A549 treated with DMSO at 1 μM for 4 hours (cell line): ENCODE measurements at places on chromosomes 6 and 20. TPM values are rescaled to one million over a fixed set of nuclear protein-coding genes. Genes with fewer than 3 reads are reported as not detected.

The TRIM10 gene
- total RNA-seq: not detected in 5 replicates

The MUCL3 gene
- 0.02 to 0.05 TPM (median 0.03 TPM) in 3 of 5 replicates, not detected in the others for total RNA-seq

The LBP gene
- total RNA-seq: 0.79 to 1.5 TPM (median 1.3 TPM) in 5 replicates

The DPPA5 gene
- not detected in 5 replicates for total RNA-seq

The NHSL1 gene
- total RNA-seq: 3.6 to 4.2 TPM (median 3.9 TPM) in 5 replicates

The PNPLA1 gene
- total RNA-seq: 0.03 TPM in 1 of 5 replicates, not detected in the others

The SRMS gene
- 0.06 TPM in 1 of 5 replicates, not detected in the others for total RNA-seq

The KIAA1755 gene
- 0.12 to 0.29 TPM (median 0.15 TPM) in 5 replicates for total RNA-seq

The C2 gene
- total RNA-seq: 0.31 to 0.48 TPM (median 0.36 TPM) in 5 replicates
